ENCODE measurements at places on chromosomes 3 and 15.

- peak; percentile 50 for DNase-seq
Measured at GRCh38 chr3:159273608-159274007, 471.8 kb downstream of the MFSD1 start.

DNA sequence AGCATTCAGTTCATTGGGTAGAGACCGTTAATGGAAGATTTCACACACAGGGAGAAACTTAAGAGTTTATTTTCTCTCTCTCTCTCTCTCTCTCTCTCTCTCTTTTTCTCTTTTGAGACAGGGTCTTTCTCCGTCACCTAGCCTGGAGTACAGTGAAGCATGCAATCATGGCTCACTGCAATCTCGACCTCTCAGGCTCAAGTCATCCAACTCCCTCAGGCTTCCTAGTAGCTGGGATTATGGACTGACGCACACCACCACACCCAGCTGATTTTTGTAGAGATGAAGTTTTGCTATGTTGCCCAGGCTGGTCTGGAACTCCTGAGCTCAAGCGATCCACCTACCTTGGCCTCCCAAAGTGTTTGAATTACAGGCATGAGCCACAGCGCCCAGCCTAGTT, 1.6 kb downstream of the WDR72 start:
- peak; percentile 60 for DNase-seq

GRCh38 chr15:97234851-97235610, 725.5 kb upstream of the ARRDC4 start:
- DNase-seq = peak; percentile 68

GRCh38 chr3:171950373-171950772, 89.0 kb upstream of the FNDC3B start:
- peak; percentile 53 for DNase-seq

- DNase-seq = no peak
Measured at GRCh38 chr3:148343416-148343815, 354.3 kb upstream of the AGTR1 start.

DNA sequence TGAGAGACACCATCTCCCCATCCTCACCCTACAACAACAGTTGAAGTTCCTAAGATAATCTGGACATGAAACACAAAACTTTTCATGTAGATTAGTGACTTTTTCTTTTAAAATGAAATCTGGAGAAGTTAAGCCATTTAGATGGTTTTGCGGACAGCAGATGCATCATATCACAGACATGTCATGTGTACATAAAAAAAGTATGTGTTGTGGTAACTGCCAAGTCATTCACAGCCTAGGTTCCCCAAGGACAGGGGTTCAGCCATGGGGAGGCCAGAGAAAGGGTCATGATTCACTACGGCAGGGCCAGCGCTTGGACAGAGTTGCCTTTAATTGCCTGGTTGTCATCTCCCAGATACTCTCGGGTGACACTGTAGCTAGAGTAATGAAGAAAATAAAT, 163.2 kb downstream of the PDZRN3 start:
- DNase-seq = no peak

DNA sequence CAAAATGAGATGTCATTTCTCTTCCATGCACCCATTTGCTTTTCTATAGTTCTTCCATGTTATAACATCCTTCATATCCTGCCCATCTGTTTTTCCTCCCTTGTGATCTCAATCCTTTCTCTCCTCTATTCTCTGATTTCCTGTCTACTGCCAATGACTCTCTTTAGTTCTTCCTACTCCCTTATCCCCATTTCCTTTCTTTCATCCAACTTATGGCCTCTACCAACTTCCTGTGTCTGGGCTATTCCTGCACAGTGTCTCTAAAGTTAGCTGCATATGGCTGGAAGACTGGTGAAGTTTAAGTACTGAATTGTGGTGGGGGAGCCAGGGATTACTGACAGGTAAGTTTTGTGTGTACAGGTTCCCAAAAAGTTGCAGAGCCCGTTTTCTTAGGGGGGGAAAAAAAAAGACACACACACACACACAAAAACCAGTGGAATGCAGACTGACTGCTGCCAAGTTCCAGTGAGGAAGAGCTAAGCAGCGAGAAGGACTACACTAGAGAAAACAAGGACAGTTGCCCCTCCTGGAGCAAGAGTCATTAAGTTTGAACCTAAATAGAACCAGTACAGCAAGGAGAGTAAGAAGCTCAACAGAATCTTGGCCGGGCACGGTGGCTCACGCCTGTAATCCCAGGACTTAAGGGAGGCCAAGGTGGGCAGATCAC, 28.8 kb downstream of the XRN1 start:
- no peak for DNase-seq

DNA sequence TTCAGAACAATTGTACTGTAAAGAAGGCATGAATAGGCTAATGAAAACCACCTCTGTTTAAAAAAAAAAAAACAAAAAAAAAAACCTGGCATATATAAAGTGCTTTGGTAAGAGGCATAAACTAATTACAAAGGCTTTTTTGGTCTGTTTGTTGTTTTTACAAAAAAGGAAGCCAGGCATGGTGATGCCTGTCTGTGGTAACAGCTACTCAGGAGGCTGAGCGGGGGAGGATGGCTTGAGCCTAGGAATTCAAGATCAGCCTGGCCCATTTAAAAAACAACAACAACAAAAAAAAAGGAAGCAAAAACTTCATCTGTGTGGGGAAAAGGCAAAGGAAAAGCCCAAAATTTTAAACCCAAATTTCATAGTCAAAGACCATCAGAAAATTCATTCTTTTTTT, 47.0 kb downstream of the OSBPL10 start:
- no peak for DNase-seq

- DNase-seq = no peak
Measured at GRCh38 chr15:99997112-99997651, 263.9 kb upstream of the LYSMD4 start.

- peak; percentile 89 for DNase-seq
Measured at GRCh38 chr3:50567386-50568167, at the start of gene C3orf18. TSS of gene C3orf18 (minus strand) at chr3:50567747. CDS start at chr3:50565699, 2,048 bp downstream.

DNA sequence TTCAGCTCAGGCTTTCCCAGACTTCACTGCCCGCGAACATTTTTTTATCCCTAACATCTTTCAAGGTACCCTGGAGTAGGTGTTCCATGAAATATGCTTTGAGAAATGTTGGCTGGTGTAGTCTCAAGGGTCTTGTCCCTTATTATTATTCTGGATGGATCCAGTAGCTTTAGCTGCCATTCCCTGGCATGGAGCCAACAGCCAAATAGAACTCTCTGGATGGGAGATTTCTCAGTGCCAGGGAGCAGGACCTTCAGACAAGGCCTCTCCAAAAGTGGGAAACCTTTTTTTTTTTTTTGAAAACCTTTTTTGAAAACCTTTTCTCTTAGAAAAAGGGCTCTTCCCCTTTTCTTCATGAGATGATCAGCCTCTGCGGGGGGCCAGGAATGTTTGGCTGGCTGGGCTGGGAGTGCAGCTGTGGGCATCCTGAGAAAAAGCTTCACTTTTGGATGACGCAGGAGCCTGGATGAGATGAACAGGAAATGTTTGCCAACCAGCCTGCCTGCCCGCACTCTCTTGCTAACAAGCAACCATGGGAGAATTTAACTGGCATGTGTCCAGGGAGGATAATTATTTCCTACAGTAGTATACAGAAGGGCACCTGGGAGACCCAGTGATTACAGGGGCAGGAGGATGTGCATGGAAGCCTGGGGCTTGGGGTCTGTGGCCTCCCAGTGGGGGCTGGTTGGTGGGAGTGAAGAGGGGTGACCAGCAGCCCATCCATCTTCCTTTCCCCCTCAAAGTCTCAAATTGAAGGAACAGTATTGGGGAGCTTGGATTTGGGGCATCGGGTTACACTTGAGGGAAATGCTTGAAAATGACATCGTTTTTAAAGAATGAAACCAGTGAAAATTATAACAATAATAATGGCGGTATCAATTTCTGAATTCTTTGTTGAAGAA, 109.1 kb upstream of the LRIG1 start:
- DNase-seq = peak; percentile 88

DNA sequence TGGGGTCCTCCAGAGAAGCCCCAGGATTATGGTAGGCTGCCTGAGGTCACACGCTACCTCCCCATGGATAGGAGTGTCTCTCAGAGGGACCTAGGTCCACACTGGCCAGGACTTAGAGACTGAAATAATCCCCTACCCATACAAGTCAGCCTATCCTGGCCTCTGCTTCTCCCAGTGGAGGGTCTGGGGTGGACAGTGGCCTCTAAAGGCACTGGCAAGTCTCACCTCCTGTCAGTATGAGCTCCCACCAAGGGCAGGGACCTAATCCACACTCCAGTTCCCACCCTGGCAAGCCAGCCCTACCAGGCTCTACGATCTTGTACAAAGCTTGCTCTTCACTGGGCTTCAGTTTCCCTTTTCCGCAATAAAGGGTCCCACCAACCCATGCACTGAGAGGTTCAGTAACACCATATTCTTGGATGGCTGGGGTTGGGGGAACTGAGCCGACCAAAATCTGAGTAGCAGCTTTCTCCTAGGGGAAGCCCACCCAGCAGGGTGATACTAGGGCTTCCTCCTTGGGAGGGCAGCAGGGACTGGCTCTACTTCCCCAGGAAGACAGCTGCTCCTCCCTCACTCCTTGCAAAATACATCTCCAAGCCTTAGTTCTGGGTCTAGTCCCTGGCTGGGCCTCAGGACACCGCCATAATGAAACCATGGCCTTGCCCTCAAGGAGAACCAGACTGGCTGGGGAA, 2.4 kb downstream of the CISH start:
- no peak for DNase-seq

DNA sequence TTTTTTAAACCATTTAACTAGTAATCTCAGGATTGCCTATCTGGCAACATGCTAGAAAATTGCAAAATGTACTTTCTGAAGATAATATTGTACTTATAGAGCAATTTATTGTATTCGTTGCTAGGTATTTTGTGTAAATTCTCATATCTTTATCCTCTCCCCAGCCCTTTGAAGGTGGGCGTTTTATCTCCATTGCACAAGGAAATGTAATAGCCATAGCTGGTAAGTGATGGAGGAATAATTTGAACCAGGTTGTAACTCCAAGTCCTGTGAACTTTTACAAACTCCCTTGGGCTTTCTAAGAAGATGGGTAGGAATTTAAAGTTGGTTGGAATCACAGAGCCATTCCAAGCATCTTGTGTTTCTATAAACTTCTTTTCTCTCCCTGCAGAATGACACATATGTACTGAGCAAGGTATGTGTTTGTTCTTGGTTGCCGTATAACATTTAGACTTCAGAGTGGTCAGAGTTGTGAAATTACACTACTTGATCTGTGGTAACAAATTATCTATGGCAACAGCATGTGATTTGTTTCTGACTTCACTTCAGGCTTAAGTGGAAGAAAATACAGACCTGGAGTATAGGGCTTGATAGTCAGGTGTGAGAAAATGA, 170.9 kb downstream of the AKAP13 start:
- DNase-seq = no peak

DNA sequence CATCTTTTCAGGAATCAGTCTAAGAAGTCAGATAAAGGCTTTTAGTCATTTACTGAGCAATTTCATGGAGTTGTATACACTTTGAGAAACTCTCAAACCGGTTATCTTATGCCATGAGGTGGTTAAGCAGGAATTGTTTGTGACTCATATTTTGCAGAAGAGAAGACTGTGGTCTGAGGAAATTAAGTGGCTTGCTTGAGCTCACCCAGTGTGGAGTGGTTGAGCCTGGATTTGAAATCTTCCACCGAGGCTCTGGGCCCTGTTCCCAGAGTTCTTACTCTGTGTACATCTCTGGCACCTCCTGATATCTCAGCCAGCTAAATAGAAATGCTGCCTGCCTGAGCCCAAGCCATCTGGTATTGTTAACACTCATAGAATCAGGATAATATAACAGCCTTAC, 37.8 kb upstream of the BCL6 start:
- DNase-seq = peak; percentile 86

DNA sequence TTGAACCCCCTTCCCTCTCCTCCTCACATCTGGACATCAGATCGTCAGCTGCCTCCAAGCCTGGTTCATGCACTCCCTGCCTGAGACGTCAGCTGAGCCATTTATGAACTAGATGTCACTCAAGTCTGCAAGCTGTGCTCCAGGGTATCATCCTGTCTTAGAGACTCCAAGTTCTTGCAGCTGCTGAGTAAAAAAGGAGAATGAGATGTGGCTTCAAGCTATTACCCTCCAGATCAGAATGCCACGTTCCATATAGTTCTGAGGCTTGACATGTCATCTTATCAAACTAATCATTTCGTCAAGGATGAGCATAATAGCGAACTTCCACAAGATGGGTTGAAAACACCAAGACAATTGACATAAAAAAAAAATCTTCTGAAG, 766.3 kb downstream of the TBL1XR1 start:
- DNase-seq = no peak

DNA sequence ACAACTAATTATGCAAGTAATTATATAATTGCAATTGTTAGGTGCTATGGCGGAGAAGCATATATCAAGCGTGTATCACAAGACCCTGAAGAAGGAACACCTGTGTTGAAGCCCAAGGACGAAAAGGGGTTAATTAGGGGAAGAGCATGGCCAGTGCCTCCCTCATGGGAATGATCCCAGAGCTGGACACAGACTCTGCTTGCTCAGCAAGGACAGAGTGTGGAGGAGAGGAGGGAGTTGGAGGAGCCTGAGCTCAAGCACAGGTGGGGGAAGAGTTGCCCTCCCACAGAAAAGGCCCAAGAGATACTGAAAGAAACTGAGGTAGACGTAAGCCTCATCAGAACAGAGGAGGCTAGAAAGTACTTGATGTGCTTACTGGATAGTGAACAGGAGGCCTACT, 423.7 kb downstream of the EPHB1 start:
- DNase-seq = no peak

- no peak for DNase-seq
Measured at GRCh38 chr3:194357681-194358080, 6.6 kb upstream of the CPN2 start.

GRCh38 chr15:65651831-65652749, 30.4 kb downstream of the SLC24A1 start:
- no peak for DNase-seq

DNA sequence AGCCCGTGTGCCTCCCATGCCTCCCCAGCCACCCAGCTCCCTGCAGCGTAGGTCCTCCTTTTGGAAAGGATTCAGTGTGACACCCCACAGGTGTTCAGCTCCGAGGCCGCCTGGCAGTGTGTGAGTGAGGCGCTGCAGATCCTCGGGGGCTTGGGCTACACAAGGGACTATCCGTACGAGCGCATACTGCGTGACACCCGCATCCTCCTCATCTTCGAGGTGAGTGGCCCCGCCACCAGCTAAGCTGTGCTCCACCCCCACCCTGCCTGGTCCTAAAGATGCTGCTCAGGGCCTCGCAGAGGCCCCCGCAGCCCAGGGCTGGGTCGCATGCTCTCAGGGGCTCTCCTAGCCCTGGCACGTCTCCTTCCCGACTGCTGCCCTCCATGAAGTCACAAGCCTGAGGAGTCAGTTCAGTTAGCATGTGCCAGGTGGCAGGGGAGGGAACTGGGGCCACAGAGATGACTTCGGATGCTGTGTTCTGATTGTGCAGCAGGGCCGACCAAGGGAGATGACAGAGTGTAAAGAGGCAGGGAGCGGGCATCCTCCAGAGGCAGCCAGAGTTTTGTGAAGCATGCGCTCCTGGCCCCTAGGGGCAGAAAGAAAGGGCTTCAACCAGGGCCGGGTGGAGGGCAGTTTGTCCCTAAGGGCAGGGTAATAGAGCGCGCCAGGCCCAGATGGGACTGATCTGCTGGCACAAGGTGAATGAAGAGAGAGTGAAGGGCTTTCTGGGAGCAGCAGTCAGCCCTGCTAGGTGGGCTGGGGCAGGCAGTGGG, 26.8 kb downstream of the ACAD9 start:
- no peak for DNase-seq

Data from kidney tubule cell (primary cell).